CD4-positive, alpha-beta memory T cell (primary cell): ENCODE measurements at places on chromosomes 16 and 17. TPM values are rescaled to one million over a fixed set of nuclear protein-coding genes. Genes with fewer than 3 reads are reported as not detected.

HYDIN gene
- not detected for total RNA-seq

HSD11B2 gene
- total RNA-seq, result not detected

ZPBP2 gene
- total RNA-seq, result 1.2 TPM

ST6GALNAC2 gene
- 3.6 TPM for total RNA-seq

- no peak overlapping the region for H3K27ac ChIP-seq
- H3K4me3 ChIP-seq, result no peak overlapping the region
- no peaks in the 10 kb centered on the region for H3K27me3 ChIP-seq
These were observed 121.5 kb downstream of the CCDC182 start for GRCh38 chr17:57623620-57624019.

- H3K27ac ChIP-seq, result no peak overlapping the region
- no peak for DNase-seq
- H3K27me3 ChIP-seq, result no peaks in the 10 kb centered on the region
- H3K36me3 ChIP-seq, result peaks cover 13% of the 10 kb centered on the region
- H3K4me1 ChIP-seq, result no peaks in the 10 kb centered on the region
- H3K4me3 ChIP-seq, result no peak overlapping the region
These were observed 30.1 kb downstream of the INTS2 start for GRCh38 chr17:61897548-61898180.

GRCh38 chr17:60231234-60231633 is 81.5 kb downstream of the CA4 start:
- H3K36me3 ChIP-seq, result peaks cover 5% of the 10 kb centered on the region
- no peak overlapping the region for H3K4me3 ChIP-seq
- H3K27ac ChIP-seq, result no peak overlapping the region
- no peaks in the 10 kb centered on the region for H3K27me3 ChIP-seq

DNA sequence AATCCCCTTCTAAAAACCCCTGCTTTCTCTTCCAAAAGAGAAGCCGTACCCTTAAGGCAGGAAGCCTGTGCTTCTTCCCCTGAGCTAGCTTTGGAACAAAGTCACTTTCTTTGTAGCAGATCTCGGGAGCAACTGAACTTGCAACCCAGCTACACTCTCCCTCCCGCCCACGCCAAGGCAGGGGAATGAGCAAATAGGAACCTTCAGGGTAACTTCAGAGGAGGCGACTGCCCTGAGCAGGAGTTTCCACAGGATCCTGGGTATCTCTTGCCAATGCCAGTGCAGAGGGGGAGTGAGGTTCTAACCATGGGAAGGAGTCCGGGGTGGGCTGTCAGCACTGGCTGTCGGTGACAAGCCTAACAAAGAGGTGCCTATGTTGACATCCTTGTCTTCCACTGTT is 5.9 kb upstream of the PIRT start:
- no peaks in the 10 kb centered on the region for H3K27me3 ChIP-seq
- H3K4me1 ChIP-seq, result peaks cover 7% of the 10 kb centered on the region
- no peak overlapping the region for H3K27ac ChIP-seq
- H3K4me3 ChIP-seq, result no peak overlapping the region
- DNase-seq, result no peak
- H3K36me3 ChIP-seq, result no peaks in the 10 kb centered on the region

- H3K4me3 ChIP-seq, result no peak overlapping the region
- H3K4me1 ChIP-seq, result no peaks in the 10 kb centered on the region
- H3K27ac ChIP-seq, result no peak overlapping the region
These were observed 4.5 kb downstream of the MFSD6L start for GRCh38 chr17:8794636-8795035.

GRCh38 chr16:29770250-29770929 is 7.7 kb upstream of the ZG16 start:
- no peaks in the 10 kb centered on the region for H3K4me1 ChIP-seq
- no peak overlapping the region for H3K27ac ChIP-seq

- H3K27me3 ChIP-seq, result no peaks in the 10 kb centered on the region
- no peak for DNase-seq
- H3K36me3 ChIP-seq, result peaks cover 35% of the 10 kb centered on the region
- H3K4me1 ChIP-seq, result no peaks in the 10 kb centered on the region
These were observed 34.4 kb downstream of the WDR59 start for GRCh38 chr16:74950511-74950910.

DNA sequence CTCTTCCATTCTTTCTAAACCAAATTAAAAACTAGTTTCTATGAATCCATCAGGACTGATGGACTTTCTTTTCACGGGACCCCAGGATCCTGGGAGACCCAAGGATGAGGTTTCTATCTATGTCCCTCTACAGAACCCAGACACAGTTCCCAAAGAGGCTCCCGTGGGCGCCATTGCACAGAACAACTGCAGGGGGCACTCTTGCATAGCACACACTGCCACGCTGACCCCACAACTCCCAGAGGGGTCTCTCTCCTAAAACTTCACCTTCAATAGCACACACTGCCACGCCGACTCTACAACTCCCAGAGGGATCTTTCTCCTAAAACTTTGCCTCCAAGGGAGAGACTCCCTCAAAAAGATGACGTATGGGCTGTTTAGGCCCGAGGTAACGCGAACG is 9.0 kb downstream of the ABR start:
- H3K4me3 ChIP-seq, result no peak overlapping the region
- H3K4me1 ChIP-seq, result no peaks in the 10 kb centered on the region
- no peaks in the 10 kb centered on the region for H3K27me3 ChIP-seq
- H3K36me3 ChIP-seq, result no peaks in the 10 kb centered on the region

GRCh38 chr17:38441429-38442061 is 13.3 kb downstream of the ARHGAP23 start:
- H3K36me3 ChIP-seq, result no peaks in the 10 kb centered on the region
- H3K27me3 ChIP-seq, result no peaks in the 10 kb centered on the region
- no peak overlapping the region for H3K27ac ChIP-seq
- no peak overlapping the region for H3K4me3 ChIP-seq
- H3K4me1 ChIP-seq, result peaks cover 8% of the 10 kb centered on the region

GRCh38 chr17:81388612-81389367 is 6.5 kb upstream of the BAHCC1 start:
- no peak for DNase-seq
- no peaks in the 10 kb centered on the region for H3K36me3 ChIP-seq
- peaks cover 37% of the 10 kb centered on the region for H3K27me3 ChIP-seq

GRCh38 chr17:55341432-55341831 is 76.7 kb downstream of the HLF start:
- H3K4me1 ChIP-seq, result peaks cover 50% of the 10 kb centered on the region
- no peak for DNase-seq
